ENCODE measurements at places on chromosomes 2 and 18. TPM values are rescaled to one million over a fixed set of nuclear protein-coding genes. Genes with fewer than 3 reads are reported as not detected.

The RAPGEF4 gene
- total RNA-seq = 1.4 TPM

The MC5R gene
- not detected for total RNA-seq

The TTC39C gene
- 23.1 TPM for total RNA-seq

The DSC3 gene
- 148 TPM for total RNA-seq

The SP140 gene
- total RNA-seq = not detected

The SIX3 gene
- total RNA-seq = not detected

The PROKR1 gene
- not detected for total RNA-seq

The LOXHD1 gene
- not detected for total RNA-seq

The PPP1R1C gene
- 14.6 TPM for total RNA-seq

The LIMS3 gene
- total RNA-seq = 1.4 TPM

The LCT gene
- total RNA-seq = not detected

The SP9 gene
- not detected for total RNA-seq

The TNFAIP6 gene
- total RNA-seq = not detected

The GPR39 gene
- 10.9 TPM for total RNA-seq

The RNF144A gene
- 0.99 TPM for total RNA-seq

The FSIP2 gene
- total RNA-seq = 0.85 TPM

The REG1B gene
- total RNA-seq = not detected

The PASK gene
- total RNA-seq = 6.5 TPM

The TMEM131 gene
- 12.1 TPM for total RNA-seq
